NCI-H69 (cell line): ENCODE measurements at places on chromosomes 1 and 21.

DNA sequence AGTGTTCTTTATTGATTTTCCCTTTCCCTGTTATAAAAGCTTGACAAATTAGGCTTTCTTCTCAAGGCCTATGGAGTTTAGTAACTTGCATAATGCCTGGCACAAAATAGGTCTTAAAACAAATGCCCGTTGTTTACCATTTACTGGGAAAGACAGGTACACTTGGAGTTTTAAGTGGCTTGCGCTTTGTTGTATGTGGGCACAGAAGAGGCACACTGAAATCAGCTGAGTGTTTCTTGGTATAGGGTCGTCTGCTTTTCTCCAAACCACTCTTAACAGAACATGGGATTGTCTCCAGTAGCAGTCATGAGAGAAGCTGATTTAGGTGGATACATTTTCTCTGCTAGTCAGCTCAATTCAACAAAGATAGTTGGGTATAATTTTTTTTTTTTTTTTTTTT, 132.5 kb downstream of the SYT14 start:
- no peak for DNase-seq

DNA sequence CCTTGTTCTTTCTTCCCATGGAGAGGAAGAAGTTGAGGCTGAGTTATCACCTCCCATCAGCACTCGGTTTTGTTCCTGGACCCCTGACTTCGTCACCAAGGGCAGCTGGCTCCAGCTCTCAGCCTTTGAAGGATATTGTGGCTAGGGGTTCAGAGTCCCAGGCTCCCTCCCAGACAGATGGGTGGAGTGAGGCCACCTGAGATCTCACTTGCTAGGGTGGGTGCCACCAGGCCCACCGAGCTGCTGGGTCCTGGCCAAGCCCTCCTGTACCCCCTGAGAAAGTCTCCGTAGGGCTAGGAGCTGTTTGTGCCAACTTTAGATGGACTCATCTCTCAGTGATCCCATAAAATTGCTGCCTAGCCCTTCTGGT, 6.9 kb downstream of the MX2 start:
- no peak for DNase-seq

- DNase-seq = no peak
Observed at GRCh38 chr1:159207774-159208173, 3.1 kb downstream of the ACKR1 start.

DNA sequence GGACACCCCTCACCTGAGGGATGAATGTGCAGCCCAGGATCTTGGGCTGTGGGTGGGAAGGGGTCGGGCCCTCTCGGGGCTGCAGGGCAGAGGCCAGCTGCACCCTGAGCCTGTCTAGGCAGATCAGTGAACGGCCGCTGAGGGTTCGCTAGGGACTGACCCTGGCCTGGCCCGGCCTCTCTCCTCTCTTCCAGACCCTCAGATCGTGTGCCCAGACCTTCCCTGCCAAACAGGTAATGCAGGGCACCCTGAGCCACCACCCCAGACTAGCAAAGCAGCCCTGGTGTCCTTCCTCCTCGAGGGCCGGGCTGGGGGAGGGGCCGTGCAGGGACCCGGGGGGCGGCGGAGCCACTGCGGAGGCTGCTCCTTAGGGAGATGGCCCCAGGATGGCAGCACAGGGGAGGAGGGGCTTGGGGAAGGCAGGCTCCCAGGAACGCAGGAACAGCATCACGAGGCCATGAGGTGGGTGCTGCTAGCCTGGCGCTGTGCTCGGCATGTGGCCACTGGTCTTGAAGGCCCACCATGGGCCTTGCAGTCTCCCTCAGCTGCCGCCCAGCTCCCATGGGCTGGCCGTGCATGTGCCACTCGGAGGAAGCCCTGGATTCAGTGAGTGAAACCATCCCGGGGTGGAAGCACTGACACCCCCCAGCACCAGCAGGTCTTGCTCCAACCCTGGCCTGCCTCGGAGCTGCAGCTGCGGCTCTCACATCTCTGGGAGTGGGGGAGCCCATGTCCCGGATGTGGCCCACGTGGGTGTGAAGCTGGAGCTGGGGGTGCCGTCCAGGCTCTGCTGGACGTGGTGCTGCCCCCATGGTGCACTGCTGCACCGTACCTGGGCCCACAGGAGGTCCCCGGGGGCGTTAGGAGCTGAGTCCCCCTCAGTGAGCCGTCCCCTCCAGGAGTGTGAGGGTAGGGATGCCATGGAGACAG, 28.7 kb downstream of the COL6A2 start:
- DNase-seq = no peak

GRCh38 chr1:117512728-117513321, 93.0 kb upstream of the TENT5C start:
- peak; percentile 16 for DNase-seq

DNA sequence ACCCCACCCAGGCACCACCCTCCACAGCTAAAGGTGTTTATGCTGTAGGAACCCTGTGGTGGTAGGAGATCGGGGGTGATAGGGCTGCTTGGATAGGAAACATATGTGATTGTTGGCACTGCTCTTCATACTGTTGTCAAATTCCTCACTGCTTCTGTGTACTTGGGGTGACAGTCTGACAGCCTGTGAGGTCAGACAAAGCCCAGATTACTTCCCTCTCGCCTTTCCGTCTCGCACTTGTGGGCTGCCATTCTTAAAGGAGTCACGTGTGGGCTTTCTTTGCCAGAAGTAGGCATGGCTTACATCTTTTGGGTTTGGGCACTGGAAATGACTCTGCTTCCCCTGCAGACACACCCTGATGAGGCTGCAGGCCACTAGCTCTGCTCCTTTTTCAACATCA, 363.8 kb downstream of the DISC1 start:
- no peak for DNase-seq

DNA sequence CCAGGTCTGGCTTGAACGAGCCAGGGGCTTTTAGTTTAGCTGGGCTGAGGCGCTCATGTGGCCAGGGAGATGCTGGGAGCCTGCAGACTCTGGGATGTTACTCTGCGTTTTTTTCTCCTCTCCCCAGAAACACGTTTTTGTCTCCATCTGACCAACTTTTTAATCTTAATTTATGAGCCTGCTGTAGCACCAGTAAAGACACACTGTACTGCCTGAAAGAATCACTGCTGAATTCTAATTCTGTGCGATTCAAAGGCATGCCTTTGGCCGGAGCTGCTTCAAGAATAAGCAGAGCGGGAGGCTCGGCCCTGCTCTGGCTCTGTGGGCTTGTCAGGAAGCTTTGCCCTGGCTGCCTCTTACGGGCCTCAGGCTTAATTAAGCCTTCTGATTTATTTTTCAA, 129.5 kb downstream of the CAMTA1 start:
- DNase-seq = no peak

GRCh38 chr1:179888071-179888470, 6.0 kb downstream of the TOR1AIP1 start:
- no peak for DNase-seq

DNA sequence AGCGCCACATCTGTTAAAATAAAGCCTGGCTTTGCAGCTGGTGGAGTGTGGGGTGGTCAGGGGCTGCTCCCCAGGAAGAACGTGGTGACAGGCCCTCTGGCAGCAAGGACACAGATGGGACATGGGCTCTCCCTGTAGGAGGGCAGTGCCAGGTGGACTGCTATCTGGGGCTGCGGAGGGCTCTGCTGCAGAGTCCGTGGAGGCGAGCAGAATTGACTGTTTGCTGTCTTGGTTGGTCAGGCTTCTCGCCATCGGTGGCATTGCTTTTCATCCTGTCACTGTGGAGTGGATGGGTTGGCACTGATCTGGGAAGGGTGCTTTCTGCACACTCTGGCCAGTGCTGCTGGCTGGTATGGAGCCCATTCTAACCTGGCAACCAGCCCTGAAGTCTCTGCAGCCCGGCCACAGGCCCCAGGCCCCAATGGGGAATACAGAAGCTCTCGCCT, 103.0 kb downstream of the LAMC2 start:
- DNase-seq = peak; percentile 59

DNA sequence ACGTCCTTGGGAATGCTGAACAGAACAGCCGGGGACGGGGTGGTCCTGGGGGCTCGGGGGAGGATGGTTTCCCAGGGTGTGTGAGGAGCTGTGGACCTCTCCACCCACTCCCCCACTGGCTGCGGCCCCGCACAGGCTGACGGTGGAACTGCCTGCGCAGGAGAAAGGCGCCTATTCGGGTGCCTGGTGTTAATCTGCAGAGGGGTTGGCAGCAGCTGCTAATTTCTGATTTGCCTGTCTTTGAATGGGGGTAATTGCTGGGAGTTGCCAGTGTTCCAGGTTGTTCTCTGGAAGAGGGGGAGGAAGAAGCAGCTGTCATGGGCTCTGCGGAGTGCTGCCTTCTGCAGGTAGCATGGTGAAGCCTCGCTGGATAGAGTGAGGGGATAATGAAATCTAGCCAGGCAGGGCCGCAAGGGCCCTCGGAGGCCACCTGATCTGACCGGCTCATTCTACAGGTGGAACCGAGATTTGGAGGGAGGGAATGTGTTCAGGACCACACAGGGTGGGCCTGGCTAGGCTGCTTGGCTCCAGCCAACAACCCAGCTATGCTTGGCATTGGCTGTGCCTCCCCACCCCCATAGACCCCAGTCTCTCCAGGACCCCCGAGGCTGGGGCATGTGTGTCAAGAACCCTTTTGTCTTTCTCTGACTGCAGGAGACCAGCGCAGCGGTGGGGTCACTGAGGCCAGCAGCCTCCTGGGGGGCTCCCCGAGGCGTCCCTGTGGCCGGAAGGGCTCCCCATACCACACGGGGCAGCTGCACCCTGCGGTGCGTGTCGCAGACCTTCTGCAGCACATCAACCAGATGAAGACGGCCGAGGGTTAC, 67.1 kb downstream of the PTPRU start:
- DNase-seq = no peak

GRCh38 chr1:81517987-81518386, 282.7 kb upstream of the ADGRL2 start:
- DNase-seq = no peak

- DNase-seq = no peak
Observed at GRCh38 chr1:61093525-61094137, 11.3 kb downstream of the NFIA start.

GRCh38 chr1:9166289-9167235, 37.7 kb upstream of the GPR157 start:
- DNase-seq = no peak

DNA sequence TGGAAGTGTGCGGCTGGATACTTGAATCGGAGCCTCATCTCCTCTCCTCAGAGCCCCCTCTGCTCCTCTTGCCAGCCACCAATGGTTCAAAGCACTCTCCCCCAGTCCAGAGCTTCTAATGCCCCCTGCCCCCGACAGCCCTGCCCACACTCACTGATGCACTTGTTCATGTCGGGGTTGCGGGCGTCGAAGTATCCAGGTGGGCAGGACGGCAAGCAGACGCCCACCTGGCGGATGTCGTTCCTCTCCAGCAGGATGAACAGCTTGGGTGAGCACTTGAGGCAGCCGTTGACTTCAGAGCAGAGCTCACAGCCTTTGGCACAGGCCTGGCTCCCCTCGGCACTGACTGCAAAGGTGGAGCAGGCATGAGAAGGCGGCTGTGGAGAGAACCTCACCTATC, 18.4 kb downstream of the RSPO1 start:
- no peak for DNase-seq

GRCh38 chr1:234134878-234135277, 230.4 kb downstream of the SLC35F3 start:
- DNase-seq = peak; percentile 38

- no peak for DNase-seq
Observed at GRCh38 chr1:46801323-46802055, 2.6 kb downstream of the CYP4B1 start.

GRCh38 chr1:218351391-218352074, 6.4 kb downstream of the TGFB2 start:
- peak; percentile 62 for DNase-seq

DNA sequence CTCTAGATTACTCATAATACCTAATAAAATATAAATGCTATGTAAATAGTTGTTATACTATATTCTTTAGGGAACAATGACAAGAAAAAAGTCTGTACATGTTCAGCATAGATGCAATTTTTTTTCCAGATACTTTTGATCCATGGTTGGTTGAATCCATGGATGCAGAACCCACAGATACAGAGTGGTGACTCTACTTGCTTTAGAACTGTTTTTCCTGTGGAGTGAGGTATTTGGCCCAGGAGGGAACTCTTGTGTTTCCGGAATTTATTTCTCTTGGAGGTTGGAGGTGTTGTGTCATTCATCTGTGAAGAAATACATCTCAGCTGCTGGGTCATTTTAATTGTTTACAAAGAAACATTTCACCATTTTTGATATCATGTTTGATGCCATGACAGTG, 28.7 kb downstream of the TMEM200B start:
- DNase-seq = no peak

- no peak for DNase-seq
Observed at GRCh38 chr21:35602811-35603362, 457.4 kb downstream of the SETD4 start.

DNA sequence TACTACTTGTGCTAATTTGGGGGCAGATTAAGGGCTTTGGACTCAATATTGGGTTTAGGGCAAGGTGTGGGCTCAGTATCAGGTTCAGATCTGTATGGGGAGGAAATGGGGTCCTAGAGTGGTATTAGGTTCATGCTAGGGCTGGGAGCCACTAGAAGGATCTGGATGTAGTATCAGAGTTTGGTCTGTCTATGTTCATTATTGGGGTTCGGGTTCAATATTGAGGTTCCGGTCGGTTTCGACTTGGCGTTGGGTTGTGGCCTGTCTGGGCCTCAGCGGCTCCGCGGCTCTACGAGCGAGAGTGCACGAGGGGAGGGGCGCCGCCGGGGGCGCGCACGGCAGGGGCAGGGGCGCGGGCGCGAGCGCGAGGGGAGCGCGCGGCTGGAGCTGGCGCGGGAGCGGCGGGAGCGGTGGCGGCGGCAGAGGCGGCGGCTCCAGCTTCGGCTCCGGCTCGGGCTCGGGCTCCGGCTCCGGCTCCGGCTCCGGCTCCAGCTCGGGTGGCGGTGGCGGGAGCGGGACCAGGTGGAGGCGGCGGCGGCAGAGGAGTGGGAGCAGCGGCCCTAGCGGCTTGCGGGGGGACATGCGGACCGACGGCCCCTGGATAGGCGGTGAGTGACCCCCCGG, at the start of gene PTPRF:
Gene PTPRF (plus strand): TSS at position 401 of the 624 bp plus-strand sequence. CDS start 14,193 bp downstream, outside the sequence.
- DNase-seq = peak; percentile 78

- peak; percentile 67 for DNase-seq
Observed at GRCh38 chr1:77948841-77949424, 29.9 kb downstream of the FUBP1 start.

DNA sequence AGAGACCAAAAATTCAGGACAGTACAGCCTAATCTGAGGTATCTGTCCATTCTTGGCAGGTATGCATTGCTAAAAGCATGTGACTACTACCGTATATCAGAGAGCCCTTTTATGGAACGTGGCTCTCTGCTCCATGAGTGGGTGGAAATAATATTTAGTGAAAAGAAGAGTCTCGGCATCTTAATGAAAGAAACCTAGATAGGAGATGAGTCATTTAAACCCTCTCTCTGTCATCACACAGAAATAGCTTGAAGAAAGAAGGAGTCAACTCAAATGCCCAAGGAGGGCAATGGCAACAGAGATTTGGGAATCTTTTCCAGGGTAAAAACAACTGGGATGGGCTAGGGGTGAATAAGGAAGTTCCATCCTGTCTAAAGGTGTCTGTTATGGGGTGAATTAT, 528.2 kb downstream of the SMYD3 start:
- DNase-seq = no peak

GRCh38 chr1:1593834-1594601, 5.9 kb downstream of the FNDC10 start:
- no peak for DNase-seq

- peak; percentile 64 for DNase-seq
Observed at GRCh38 chr1:204359474-204360255, at the start of gene PLEKHA6. TSS of gene PLEKHA6 (minus strand) at chr1:204359929. CDS start at chr1:204273727, 86,202 bp downstream.
